Left ventricle myocardium superior (tissue), 1 donor: ENCODE measurements at places on chromosomes 3 and 15.

- DNase-seq = peak; percentile 83
Observed at GRCh38 chr15:52318729-52319500, 23.3 kb upstream of the MYO5C start.

GRCh38 chr3:155076888-155077287 lies 3.2 kb upstream of the MME start:
- no peak for DNase-seq

- no peak for DNase-seq
Observed at GRCh38 chr3:74347563-74348268, 266.7 kb downstream of the CNTN3 start.

DNA sequence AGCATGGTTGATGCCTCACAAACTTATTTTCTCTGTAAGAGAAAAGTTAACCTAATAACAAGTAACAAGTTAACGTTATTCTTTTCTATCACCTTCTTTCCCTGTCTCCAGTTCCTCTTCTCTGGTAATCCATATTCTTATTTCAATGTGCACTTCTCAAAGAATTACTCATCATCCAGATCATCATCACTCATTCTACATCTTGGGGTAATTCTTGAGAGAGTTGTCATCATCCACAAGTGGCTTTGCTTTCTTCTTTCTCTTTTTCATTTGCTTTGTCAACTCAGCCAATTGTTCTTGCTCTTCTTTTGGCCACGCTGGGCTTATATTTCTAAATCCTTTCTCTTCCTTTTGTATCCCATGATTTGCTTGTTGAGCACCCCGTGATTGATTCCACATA lies 20.8 kb upstream of the RNF111 start:
- DNase-seq = no peak

DNA sequence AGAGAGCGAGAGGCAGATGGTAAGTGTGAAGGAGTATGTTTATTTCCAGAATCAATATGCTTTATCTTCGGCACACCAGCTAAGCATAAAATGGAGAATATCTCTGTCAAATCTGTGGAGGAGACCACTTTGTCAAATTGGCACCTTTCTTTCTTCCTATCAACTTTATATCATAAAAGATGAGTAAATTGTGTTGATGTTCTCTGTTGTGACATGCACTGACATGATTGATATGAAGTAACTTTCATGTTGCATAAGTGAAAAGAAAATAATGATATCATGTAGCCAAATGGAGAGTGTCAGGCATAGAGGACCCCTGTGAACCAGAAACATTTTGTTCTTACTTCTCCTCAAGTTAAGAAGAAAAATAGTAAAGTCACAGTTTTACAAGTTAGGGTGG lies 753.8 kb downstream of the ZNF385D start:
- DNase-seq = no peak

GRCh38 chr3:39501059-39501458 lies 33.6 kb downstream of the MOBP start:
- DNase-seq = no peak
